NCI-H187 treated with DMSO at 0.1 percent for 48 hours (cell line): ENCODE measurements at places on chromosomes 2 and 18.

GRCh38 chr18:12879840-12880540, 4.0 kb downstream of the PTPN2 start:
- no peak for DNase-seq

- DNase-seq, result no peak
Observed at GRCh38 chr2:147927053-147927588, 82.3 kb downstream of the ACVR2A start.

- DNase-seq, result no peak
Observed at GRCh38 chr2:26409785-26410184, 8.1 kb downstream of the DRC1 start.

GRCh38 chr2:44560352-44560751, 198.6 kb downstream of the CAMKMT start:
- no peak for DNase-seq

DNA sequence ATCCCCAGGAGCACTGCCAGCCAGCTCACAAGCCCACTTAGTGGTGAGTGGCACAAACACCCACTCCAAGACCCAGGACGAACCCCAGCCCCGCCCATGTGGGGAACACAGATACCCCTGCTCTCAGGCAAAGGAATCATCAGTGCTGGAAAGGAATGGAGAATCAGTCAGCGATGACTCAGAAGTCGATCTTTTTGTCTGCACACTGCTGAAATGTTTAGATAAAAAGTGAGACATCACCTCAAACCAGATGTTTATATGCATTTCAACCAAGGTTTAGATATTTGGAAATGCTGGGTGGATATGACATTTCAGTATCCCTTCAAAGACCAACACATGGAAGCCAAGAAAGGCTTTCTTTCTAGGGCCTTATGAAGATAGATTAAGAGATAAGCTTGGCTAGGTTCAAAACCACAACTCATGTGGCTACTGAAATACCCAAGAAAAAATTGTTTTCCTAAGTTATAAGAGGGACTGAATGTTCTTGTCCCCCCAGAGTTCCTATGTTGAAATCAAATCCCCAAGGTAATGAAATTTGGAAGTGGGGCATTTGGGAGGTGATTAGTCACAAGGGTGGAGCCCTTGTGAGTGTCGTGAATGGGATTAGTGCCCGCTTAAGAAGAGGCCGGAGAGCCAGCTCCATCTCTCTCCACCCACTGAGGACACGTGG, 43.7 kb downstream of the POU3F3 start:
- no peak for DNase-seq

DNA sequence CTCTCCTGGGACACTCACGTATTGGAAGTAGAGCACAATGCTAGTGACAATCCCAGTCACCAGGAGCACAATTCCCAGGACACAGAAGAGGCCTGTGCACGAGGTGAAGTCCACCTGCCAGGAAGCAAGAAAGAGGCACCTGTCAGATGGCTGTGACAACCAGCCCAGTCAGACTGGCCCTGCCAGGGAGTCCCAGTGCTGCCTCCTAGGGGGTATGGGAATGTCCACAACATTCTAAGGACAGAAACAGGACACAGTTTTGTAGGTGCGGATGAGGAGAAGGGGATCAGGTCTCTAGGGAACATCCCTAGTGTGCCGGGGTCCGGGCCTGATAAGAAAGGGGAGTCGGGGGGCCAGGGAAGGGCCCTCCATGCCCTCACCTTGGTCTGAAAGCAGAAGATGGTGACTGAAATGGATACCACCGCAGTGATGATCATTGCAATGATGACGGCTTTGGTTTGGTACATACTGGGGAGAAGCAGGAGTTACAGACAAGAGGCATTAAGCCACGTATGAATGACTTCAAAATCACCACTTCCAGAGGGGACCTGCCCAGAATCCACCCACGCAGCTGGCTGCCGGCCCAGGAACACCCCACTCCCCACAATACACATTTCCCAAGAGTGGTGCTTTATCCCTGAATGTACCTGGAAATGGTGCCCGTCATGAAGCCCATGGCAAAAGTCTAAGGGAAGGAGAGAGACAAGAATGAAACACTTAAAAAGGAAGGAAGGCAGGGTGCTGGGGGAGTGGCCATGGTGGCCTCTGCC, 6.9 kb downstream of the PNKD start:
- DNase-seq, result no peak

DNA sequence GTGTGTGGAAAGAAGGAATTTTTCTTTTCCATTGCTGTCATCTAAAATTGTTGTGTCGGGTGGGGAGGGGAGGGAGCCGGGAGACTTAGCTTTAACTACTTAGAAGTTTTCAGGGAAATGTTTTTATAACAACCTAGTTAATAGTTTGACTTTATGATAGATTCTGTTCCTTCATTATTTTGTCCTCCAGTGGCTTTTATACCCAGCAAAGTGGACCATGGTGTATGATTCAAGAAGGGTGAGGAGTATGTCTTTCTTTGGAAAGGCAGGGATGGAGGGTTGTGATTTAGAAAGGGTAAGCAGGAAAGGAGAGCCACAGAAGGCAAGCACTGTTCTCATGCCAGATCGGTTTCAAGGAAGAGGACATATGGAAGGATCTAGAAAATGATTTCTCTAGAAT, 261.8 kb downstream of the NEDD4L start:
- DNase-seq, result no peak

DNA sequence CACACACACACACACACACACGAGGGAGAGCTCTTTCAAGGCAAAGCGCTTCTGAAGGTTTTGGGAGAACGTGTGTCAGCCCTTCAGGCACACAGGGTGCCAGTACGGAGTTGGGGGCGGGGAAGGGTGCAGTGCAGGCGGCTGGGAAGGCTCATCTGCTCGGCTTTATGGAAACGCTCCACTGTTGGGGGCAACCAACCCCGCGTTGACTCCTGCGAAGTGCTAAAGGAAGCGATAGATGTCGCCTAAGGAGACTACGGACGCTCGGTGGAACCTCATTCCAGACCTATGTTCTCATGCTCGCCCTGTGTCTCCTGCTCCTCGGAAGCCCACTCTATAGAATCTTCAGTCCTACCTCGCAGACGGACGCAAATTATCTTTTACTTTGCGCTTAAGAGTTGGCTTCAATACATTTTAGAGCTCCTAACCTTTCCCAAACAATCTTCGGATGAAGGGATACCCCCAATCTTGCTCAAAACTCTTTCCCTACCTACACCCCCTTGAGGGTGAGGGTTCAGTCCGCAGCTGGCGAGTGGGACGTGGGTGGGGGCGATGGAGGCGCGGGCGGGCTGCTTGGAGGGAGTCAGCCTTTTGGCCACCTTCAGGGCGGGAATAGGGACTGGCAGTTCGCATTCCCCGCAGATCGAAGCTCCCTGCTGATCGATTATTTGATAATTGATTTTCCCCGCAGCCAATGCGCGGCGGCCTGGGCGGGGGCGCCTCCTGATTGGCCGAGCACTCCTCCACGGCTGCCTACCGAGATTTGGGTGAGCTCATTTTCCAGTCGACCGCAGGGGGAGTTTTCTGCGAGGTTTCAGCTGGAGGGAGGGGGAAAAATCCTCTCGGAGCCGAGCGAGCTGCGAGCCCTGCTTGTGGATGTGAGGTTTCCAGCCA, 1.9 kb upstream of the MEIS1 start:
- peak; percentile 92 for DNase-seq
